ENCODE measurements at places on chromosomes 6 and 20. TPM values are rescaled to one million over a fixed set of nuclear protein-coding genes. Genes with fewer than 3 reads are reported as not detected.

The CCDC170 gene
- 0.16 TPM for total RNA-seq

The ECHDC1 gene
- 39.5 TPM for total RNA-seq

The ITPA gene
- total RNA-seq: 63.5 TPM

The FRK gene
- 2.9 TPM for total RNA-seq

The ID4 gene
- 178 TPM for total RNA-seq

The SOX18 gene
- 2.7 TPM for total RNA-seq

The WFDC5 gene
- total RNA-seq: 284 TPM

DNA sequence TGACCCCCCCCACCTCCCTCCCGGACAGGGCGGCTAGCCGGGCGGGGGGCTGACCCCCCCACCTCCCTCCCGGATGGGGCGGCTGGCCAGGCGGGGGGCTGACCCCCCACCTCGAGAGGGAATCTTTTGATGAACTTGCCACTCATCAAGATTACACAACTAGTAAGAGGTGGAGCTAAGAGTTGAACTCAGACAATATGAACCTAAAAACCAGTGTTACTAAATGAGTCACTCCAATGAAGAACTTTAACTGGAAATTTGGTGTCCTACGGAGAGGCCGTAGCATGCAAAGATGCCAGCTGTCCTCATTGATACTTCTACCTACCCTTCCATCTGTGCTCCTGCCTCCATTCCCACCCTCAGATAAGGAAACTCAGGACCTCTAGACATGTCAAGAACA, 42.8 kb downstream of the PFDN4 start:
- H3K27ac ChIP-seq: no peak overlapping the region
- no peaks in the 10 kb centered on the region for H3K36me3 ChIP-seq
- no peak overlapping the region for H3K4me3 ChIP-seq

- no peaks in the 10 kb centered on the region for H3K27me3 ChIP-seq
- no peak overlapping the region for H3K4me3 ChIP-seq
- H3K27ac ChIP-seq: no peak overlapping the region
- peaks cover 12% of the 10 kb centered on the region for H3K4me1 ChIP-seq
- H3K36me3 ChIP-seq: no peaks in the 10 kb centered on the region
These were observed 63.7 kb upstream of the SHLD1 start for GRCh38 chr20:5686384-5687105.

GRCh38 chr6:9307786-9308185, 872.4 kb upstream of the SLC35B3 start:
- peak overlapping the region; percentile 64 for H3K27ac ChIP-seq
- no peak overlapping the region for H3K4me3 ChIP-seq
- H3K27me3 ChIP-seq: no peaks in the 10 kb centered on the region
- peaks cover 13% of the 10 kb centered on the region for H3K4me1 ChIP-seq
- no peak for DNase-seq

- H3K4me1 ChIP-seq: no peaks in the 10 kb centered on the region
- H3K36me3 ChIP-seq: no peaks in the 10 kb centered on the region
- H3K4me3 ChIP-seq: no peak overlapping the region
- H3K27me3 ChIP-seq: no peaks in the 10 kb centered on the region
These were observed 19.7 kb downstream of the GMDS start for GRCh38 chr6:2225422-2226392.

DNA sequence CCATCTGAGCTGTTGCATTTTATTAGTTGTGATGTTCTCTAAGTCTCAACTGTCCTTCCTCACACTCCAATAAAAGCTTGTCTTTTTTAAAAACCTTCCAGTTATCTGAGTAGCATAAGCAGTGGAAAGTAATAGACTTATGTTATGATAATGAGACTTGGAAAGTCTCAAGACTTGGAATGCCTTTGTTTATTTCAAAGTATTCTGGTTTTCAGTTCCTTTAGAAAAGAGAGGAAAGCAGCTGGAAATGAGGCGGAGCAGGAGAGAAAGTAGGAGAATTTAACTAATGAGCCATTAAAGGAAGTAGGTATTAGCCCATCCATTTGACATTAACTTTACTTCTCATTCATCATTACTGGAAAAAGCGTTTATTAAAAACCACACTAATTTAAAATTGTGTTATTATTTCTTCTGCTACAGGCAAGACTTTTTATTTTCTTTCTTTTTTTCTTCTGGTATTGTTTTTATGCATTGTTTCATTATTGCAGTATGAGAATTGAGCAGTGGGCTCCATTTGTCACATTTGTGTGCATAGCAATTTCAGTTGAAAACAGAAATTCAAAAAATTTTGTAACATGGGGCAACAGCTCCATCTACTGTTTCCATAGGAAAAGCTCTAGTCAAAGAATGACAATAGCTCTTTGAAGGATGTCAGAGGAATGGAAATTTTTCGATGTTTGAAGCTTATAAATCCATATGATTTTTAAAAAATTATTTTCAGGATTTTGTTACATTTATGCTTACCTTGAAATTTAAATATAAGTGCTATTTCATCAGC, 194.8 kb downstream of the COL9A1 start:
- no peaks in the 10 kb centered on the region for H3K4me1 ChIP-seq
- H3K4me3 ChIP-seq: no peak overlapping the region
- H3K36me3 ChIP-seq: no peaks in the 10 kb centered on the region
- no peak overlapping the region for H3K27ac ChIP-seq
- no peak for DNase-seq
- no peaks in the 10 kb centered on the region for H3K27me3 ChIP-seq

DNA sequence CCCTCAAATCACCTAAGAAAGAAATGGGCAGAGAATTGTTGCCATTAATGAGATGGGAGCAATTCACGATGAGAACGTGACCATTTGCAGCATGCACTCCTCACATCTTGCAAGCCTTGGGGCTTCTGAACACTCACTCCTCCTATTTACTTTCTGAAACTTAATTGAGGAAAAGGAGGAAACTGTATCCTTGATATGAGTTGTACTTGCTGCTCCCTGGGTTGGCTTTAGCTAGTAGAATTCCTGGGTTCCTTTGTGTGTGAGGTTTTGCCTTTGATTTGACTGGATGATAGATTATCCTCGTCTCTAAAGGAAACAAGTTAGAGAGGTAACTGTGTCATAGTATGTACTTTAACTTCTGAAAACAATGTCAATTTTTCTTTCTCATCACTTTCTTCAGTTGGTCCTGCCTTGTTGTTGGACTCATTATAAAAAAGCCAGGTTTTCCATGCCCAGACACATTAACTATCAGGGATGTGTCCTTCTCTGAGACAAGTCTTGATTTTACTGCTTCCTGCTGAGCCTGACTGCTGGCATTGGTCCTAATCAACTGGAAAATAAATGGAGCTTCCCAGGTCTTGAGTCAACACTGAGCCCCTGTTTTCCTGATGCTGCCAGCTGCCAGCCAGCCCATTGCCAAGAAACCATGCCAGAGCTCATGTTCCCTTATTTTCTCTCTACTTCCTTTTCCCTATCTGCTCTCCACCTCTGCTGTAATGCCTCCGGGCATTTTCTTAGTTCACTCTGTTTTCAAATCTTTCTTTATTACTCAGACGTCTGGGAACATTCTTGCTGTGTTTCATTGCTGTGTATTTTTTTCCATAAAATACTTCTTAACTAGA, 6.0 kb upstream of the MRAP2 start:
- H3K4me1 ChIP-seq: peaks cover 20% of the 10 kb centered on the region
- DNase-seq: no peak

DNA sequence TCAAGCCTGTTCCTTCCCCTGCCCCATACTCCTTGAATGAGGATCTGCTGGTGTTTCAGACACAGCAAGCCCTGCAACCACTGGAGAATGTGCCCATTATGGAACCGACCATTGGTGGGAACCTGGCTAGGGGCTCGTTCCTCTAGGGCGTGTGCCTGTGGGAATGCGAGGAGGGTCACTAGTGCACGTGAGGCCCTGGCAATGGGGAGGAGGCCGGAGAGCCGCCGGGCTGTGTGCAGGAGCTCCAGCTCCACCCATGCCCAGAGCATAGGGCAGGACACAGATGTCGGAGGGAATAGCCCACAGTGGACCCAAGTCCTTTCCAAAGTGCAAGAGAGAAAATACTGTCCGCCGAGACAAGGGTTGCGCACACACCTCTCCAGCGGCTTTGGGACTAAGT, 99.3 kb downstream of the ERMARD start:
- H3K36me3 ChIP-seq: no peaks in the 10 kb centered on the region
- H3K4me3 ChIP-seq: no peak overlapping the region
- no peak overlapping the region for H3K27ac ChIP-seq
- peaks cover 8% of the 10 kb centered on the region for H3K27me3 ChIP-seq

DNA sequence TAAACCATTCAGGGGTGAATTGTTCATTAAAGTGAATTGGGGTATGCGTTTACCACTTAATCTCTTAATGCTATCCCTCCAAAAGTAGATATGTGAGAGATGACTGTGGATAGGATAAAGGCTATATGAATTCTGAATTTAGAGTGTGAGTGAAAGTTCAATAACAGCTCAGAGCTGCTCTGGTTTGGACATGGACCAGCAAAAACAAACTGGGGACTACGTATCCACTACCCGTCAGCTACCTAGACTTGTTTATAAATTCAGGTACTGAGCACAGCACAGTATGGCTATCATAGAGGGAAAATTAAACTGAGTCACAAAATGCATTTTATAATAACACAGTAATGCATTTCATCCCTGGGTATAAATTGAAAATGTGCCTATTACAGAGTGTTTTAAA, 44.4 kb downstream of the HDDC2 start:
- no peak overlapping the region for H3K4me3 ChIP-seq

DNA sequence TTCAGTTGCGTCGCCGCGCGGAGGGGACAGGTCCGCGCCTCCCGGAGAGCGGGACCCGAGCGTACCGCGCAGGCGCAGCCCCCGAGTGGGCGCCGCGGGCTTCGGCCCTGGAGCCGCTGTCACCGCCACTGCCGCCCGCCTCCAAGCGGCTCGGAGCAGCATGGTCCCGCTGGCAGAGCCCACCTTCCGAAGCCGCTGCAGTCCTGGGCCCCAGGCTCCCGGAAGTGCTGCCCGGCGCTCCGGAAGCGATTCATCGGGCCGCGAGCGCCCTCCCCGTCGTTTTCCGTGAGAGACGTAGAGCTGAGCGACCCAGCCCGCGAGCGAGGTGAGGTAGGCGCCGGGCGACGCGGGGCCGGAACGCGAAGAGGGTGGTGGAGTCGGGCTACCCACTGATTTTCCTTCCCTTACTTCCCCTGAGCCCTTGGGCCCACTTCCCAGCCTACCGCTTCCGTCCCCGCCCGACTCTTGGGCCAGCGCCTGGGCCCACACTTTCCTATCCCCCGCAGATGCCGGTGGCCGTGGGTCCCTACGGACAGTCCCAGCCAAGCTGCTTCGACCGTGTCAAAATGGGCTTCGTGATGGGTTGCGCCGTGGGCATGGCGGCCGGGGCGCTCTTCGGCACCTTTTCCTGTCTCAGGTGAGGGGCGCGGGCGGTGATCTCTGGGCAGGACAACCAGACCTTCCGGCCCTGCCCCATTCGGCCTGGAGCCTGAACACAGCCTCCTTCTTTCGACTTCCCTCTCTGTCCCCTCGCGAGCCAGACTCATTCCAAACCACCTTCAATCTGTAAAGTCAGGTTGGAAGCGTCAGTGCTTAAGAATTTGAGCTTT, at the start of the genes NFS1 and ROMO1:
TSS of gene NFS1 (minus strand) at position 226 of the 830 bp plus-strand sequence. CDS start at position 162, 64 bp downstream.
TSS of gene ROMO1 (plus strand) at position 279 of the 830 bp plus-strand sequence. CDS start at position 507, 228 bp downstream.
- peak within 1 kb of the TSS; percentile 89 for H3K27ac ChIP-seq
- H3K4me3 ChIP-seq: peak within 1 kb of the TSS; percentile 81
- peak; percentile 91 for DNase-seq
- peaks cover 41% of the 10 kb centered on the region for H3K36me3 ChIP-seq
- no peaks in the 10 kb centered on the region for H3K27me3 ChIP-seq

DNA sequence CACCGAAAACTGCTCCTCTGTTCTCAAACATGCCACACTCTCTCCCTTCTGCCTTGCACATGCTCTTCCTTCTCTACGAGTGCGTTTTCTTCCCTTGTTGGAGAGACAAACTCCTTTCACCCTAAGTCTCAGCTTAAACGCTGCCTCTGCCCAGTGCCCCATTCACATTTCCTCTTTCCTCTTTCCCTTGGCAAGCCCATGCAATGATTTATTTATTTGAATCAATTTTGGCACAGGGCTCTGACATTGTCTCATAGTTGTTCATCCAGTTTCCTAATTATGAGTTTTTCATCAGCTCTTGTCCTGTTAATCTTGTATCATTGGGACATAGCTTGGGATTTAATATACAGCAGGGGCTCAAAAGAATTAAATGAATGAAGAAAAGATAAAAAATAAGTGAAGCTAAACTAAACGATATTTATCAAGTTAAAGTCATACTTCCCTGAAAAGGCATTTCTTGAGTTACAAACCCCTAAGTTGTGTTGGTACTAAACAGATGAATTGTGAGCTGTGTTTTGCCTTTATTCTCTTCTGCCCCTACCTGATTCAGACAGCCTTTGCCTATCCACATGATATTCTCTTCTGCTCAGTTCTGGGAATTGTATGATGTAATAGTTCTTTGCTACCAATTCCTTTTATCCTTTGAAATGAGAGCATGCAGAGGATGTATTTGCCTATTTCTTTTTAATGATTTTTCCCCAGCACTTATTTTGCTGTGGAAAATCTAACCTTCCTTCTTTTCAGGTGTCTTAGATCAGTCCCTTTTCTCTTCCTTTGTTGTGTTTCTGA, 704.4 kb downstream of the UTRN start:
- H3K27ac ChIP-seq: no peak overlapping the region
- no peaks in the 10 kb centered on the region for H3K4me1 ChIP-seq
- no peaks in the 10 kb centered on the region for H3K36me3 ChIP-seq
- no peaks in the 10 kb centered on the region for H3K27me3 ChIP-seq

DNA sequence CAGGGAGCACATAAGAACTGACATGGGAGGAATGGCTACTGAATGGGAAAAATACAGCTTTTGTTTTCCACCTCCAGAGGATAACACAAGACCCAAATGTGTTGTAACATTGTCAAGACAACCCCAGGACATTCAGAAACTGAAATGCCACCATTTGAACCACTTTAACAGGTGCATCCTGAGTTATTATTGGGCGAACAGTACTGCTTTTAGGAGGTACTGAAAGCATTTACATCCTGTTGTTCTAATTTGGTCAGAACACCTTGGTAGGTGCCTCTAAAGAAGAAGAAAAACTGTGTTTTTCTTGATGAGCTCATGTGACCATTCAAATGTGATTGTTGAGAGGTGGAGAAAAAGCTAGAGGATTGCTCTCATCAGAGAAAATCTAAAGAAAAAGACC, 6.4 kb upstream of the TXNDC5 start:
- no peak for DNase-seq
- H3K4me1 ChIP-seq: no peaks in the 10 kb centered on the region
- no peaks in the 10 kb centered on the region for H3K36me3 ChIP-seq

DNA sequence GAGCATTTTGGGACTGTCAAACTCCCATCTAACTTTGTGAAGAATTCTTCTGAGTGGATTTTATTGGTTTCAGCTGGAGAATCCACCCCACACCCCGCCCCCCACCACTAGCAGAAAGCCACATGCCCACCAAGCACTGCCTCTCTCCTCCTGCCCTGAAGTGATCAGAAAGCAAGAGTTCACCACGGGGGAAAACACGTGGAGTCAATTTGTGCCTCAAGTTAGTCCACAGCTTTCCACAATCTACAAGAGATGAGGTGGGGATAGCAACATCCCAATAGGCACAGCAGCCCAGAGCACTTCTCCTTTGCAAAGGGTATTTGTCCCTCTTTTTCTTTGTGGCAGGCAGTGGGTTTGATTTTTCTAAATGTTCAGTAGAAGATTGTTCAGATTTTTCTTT, 177.3 kb upstream of the NT5E start:
- no peaks in the 10 kb centered on the region for H3K36me3 ChIP-seq
- no peak overlapping the region for H3K27ac ChIP-seq
- no peak for DNase-seq
- no peaks in the 10 kb centered on the region for H3K4me1 ChIP-seq

All from suprapubic skin (tissue), 4 donors.